ENCODE measurements at places on chromosomes 12 and 14. TPM values are rescaled to one million over a fixed set of nuclear protein-coding genes. Genes with fewer than 3 reads are reported as not detected.

ADCY6 gene
- 85.1 TPM for total RNA-seq

- H3K27me3 ChIP-seq: no peaks in the 10 kb centered on the region
- H3K27ac ChIP-seq: no peak overlapping the region
- H3K36me3 ChIP-seq: no peaks in the 10 kb centered on the region
- no peak for DNase-seq
Observed at GRCh38 chr12:7937833-7938506, 2.0 kb upstream of the SLC2A3 start.

DNA sequence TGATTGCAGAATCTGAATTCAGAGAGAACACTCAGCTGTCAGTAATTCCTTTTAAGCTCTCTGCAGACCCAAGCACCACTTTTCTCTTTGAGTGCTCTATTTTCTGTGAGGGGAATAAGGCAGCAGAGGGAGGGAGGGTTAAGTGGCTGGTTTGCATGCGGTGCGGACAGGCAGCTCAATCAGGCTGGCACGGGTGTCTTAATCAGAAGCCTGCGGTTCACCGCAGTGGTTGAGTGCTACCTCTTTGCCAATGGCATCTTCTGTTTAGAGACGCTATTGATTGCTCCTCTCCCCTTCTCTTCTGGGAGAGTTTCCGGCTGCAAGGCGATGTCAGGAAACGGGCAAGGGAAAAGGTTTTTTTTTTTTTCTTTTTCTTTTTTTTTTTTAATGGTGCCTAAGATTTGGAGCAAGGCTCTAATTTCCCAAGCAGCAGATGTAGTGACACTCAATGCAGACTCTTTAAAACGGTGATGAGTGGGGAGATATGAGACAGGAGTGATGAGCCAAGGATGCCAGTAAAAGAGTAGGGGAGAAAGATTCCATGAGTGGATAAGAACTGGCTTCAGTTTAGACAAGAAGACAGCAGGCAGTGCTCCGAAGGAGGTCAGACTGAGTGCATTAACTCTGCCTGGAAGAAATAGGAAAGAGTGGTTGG lies 533.7 kb upstream of the SEL1L start:
- H3K4me3 ChIP-seq: no peak overlapping the region
- H3K27ac ChIP-seq: no peak overlapping the region
- H3K4me1 ChIP-seq: no peaks in the 10 kb centered on the region
- H3K36me3 ChIP-seq: no peaks in the 10 kb centered on the region
- H3K27me3 ChIP-seq: no peaks in the 10 kb centered on the region
- no peak for DNase-seq

GRCh38 chr14:104390941-104391901 lies 188.3 kb upstream of the C14orf180 start:
- no peaks in the 10 kb centered on the region for H3K27me3 ChIP-seq
- no peak overlapping the region for H3K4me3 ChIP-seq
- H3K4me1 ChIP-seq: no peaks in the 10 kb centered on the region
- no peak overlapping the region for H3K27ac ChIP-seq

DNA sequence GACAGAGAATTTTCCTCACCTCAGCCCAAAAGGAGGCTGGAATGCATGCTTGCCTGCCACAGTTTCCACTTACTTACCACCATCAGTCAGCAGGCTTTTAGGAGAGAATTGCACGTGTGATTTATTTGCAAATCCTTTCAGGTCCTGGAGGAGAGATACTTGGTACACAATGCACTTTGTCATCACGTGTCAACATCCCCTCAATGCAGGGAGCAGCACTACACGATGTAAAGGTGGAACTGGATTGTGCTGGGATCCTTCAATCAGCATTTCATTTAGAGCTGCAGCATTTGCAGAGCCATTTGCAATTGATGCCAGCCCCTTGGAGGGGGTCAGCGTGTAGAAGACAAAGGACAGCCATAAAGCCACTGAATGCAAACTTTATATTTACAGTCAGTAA lies 218.1 kb downstream of the GLT1D1 start:
- no peak overlapping the region for H3K27ac ChIP-seq
- no peaks in the 10 kb centered on the region for H3K4me1 ChIP-seq
- H3K27me3 ChIP-seq: no peaks in the 10 kb centered on the region
- no peaks in the 10 kb centered on the region for H3K36me3 ChIP-seq
- no peak overlapping the region for H3K4me3 ChIP-seq
- DNase-seq: no peak

GRCh38 chr14:104659764-104660523 lies 29.5 kb upstream of the INF2 start:
- H3K4me3 ChIP-seq: no peak overlapping the region
- no peaks in the 10 kb centered on the region for H3K4me1 ChIP-seq
- no peak overlapping the region for H3K27ac ChIP-seq
- H3K27me3 ChIP-seq: no peaks in the 10 kb centered on the region
- no peak for DNase-seq

DNA sequence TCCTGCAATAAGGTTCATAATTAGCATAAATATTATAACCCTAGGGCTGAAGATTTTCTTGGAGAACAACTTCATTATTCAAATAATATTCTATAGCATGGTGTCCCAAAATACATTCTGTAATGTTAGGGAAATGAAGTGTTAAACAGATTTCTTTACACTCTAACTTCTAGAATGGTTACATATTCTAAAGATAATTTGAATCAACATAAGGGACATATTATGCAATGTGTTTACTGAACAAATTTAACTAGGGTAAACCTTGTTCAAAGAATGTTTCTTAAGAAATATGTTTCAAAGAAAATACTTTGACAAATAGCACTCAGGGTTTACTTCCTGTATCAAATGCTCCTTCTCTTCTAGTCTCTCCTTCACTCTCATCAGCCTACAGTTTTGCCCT lies 281.6 kb downstream of the SLC6A15 start:
- H3K27me3 ChIP-seq: no peaks in the 10 kb centered on the region
- no peaks in the 10 kb centered on the region for H3K4me1 ChIP-seq
- H3K27ac ChIP-seq: no peak overlapping the region
- no peak for DNase-seq
- no peaks in the 10 kb centered on the region for H3K36me3 ChIP-seq

NR1H4 gene
- not detected for total RNA-seq

GRCh38 chr12:13008741-13009380 lies 8.8 kb upstream of the HEBP1 start:
- no peak overlapping the region for H3K4me3 ChIP-seq
- no peaks in the 10 kb centered on the region for H3K27me3 ChIP-seq
- no peak overlapping the region for H3K27ac ChIP-seq
- H3K36me3 ChIP-seq: no peaks in the 10 kb centered on the region

- no peak for DNase-seq
- no peaks in the 10 kb centered on the region for H3K27me3 ChIP-seq
- no peaks in the 10 kb centered on the region for H3K36me3 ChIP-seq
- no peak overlapping the region for H3K27ac ChIP-seq
- no peak overlapping the region for H3K4me3 ChIP-seq
Observed at GRCh38 chr14:30251017-30251416, 307.9 kb upstream of the G2E3 start.

DNA sequence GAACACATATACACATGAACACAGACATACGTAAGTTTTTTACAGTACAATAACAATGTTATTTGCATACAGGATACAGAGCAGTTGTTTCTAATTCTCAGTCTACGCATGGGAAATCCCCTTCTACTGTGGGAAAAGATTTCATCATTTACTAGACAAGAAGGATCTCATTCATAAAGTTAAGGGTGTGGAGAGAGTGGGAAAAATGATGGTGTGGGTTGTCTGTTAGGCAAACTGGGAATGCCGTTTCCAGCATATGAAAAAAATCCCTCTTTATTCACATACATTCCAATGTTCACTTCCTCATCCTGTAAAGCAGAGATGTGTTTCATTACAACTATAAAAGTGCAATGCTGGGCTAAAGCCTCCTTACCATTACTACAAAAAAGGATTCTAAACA lies 120.9 kb downstream of the SINHCAF start:
- no peak for DNase-seq
- no peaks in the 10 kb centered on the region for H3K36me3 ChIP-seq
- H3K27me3 ChIP-seq: no peaks in the 10 kb centered on the region
- H3K4me3 ChIP-seq: no peak overlapping the region
- H3K27ac ChIP-seq: no peak overlapping the region

DNA sequence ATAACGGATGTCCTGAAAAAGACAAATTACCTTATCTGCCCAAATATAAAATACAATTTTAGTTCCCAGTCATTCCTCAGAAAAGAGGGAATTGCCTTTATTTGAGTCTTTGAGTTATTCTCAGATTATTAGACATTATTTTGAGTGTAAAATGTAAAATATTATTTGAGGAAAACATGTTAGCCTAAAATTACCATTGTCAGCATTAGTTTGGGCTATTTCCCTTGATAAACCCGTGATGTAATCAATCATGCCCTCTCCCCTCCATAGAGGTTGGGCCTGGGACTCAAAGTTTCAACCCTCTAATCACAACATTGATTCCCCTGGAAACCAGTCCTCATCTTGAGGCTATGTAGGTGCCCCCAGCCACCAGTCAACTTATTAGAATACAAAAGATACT lies 213.4 kb downstream of the NUBPL start:
- H3K27me3 ChIP-seq: no peaks in the 10 kb centered on the region
- DNase-seq: no peak
- H3K36me3 ChIP-seq: no peaks in the 10 kb centered on the region

DNA sequence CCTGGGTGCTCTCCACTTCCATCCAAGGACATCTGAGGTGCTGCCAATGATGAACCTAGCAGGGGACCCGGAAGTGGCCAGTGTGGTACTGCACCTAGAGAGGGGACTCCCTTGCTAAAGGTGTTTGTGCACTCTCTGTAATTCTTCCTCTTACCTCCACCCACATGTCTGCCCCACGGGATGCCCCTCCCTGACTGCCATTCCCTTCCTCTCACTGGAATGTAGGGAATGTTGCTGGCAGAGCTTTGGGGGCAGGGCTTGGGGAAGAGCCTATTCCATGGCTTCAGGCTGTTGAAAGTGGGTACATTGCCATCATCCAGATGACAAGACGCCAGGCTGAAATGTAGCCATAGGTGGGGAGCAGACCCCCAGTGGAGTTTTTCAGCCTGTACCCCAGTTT lies 153.2 kb downstream of the SMOC1 start:
- no peaks in the 10 kb centered on the region for H3K27me3 ChIP-seq
- no peaks in the 10 kb centered on the region for H3K36me3 ChIP-seq
- H3K4me1 ChIP-seq: no peaks in the 10 kb centered on the region
- no peak for DNase-seq
- no peak overlapping the region for H3K4me3 ChIP-seq
- no peak overlapping the region for H3K27ac ChIP-seq

DNA sequence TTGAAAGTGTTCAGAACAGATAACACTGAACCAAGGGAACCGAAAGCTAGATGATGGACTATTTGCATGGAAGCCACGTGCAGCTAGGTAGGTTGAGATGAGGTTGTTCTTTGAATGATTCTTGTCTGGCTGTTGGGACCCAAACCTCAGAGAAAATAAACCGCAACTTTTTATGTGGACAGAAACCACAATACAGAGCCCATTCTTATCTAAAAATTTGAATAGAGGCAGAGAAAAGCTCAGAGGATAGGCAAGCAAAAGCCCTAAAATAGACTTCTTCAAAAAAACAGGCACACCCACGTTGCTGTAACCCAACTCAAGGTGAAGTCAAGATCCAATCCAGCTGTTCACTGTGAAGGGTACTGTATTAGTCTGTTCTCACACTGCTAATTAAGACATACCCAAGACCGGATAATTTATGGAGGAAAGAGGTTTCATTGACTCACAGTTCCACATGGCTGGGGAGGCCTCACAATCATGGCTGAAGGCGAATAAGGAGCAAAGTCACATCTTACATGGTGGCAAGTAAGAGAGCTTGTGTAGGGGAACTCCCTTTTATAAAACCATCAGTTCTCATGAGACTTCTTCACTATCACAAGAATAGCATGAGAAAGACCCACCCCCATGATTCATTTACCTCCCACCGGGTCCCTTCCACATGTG lies 353.8 kb downstream of the AACS start:
- H3K4me3 ChIP-seq: no peak overlapping the region
- no peak overlapping the region for H3K27ac ChIP-seq
- no peaks in the 10 kb centered on the region for H3K4me1 ChIP-seq
- no peaks in the 10 kb centered on the region for H3K36me3 ChIP-seq

KLHL33 gene
- total RNA-seq: 1.3 TPM

SLC17A8 gene
- not detected for total RNA-seq

RNASE3 gene
- total RNA-seq: 0.57 TPM

DNA sequence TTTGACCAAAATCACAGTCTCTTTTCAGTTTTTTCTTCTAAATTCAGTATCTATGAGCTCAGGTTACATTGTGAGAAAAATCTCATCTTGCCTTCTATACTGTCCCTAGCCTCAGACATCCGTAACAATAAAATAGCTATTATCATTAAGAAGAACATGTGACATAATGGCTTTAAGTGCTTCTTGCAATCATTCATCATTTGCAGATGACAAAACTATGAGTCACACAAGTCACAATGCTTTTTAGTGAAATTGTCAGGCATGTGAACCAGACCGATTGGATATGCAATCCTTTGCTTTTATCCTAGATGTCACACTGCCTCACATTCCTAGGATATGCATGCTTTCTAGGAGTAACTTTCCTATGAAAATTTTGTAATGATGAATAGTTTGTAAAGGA lies 313.1 kb downstream of the SLC6A15 start:
- H3K36me3 ChIP-seq: no peaks in the 10 kb centered on the region
- H3K27ac ChIP-seq: no peak overlapping the region
- no peaks in the 10 kb centered on the region for H3K27me3 ChIP-seq
- no peaks in the 10 kb centered on the region for H3K4me1 ChIP-seq
- DNase-seq: no peak
- H3K4me3 ChIP-seq: no peak overlapping the region

DNA sequence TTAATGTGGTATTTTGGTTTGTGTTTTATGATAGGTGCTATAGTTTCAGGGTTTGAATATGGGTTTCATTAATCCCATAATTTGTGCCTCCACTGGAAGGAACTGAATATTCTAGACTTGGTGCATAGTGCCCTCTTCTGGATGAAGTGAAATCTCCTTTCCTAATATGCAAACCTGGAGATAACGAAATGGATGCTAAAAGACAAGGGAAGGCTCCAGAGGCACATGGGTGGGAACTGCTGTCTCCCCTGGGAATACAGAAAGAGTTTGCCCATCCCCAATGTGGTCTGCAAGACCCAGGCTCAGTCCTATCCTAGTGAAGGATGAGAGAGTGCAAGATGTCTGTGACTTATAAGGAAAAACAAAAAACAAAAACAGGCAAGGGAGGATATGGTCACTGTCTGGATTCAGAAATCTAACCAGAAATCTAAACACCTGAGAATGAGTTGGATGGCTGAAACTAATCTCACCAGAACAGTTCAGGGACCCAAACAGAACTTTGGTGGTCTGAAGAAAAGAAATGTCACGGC lies 142.3 kb upstream of the TMPO start:
- H3K4me3 ChIP-seq: no peak overlapping the region
- no peak overlapping the region for H3K27ac ChIP-seq
- no peak for DNase-seq
- H3K36me3 ChIP-seq: no peaks in the 10 kb centered on the region
- H3K4me1 ChIP-seq: no peaks in the 10 kb centered on the region
- no peaks in the 10 kb centered on the region for H3K27me3 ChIP-seq

All from aorta (tissue), 5 donors.